ENCODE measurements at places on chromosomes 6 and 20.

DNA sequence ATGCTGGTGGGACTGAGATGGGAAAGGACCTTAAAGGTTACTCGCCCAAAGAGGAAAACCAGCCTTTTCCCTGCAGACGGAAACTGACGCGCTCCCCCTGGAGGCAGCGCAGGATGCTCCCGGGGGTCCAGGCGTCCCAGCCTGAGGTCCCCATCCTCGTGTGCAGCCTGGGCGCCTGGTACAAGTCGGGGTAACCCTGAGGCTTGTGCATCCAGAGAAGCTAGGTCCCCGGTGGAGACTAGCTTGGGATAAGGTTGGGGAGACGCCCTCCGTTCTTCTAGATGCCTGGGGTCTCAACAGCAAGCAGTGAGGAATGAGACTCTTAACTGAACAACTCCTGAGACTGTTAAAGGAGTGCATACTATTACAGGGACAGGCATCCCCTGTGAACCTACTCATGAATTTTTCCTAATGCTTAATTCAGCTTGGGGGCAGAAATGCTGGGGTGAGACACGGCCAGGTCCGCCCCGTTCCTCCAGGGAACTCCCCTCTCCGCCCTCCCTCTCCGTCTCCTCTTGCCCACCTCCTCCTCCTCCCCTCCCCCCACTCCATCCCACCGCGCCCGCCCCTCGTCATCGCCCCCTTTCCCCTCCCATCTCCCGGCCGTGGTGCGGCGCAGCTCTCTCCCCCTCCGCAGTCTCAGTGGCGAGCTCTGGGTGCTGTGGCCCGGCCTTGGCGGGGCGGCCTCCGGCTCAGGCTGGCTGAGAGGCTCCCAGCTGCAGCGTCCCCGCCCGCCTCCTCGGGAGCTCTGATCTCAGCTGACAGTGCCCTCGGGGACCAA, at the start of gene PRSS35:
TSS of gene PRSS35 (plus strand) at position 634 of the 781 bp plus-strand sequence. CDS start 10,908 bp downstream, outside the sequence.
- DNase-seq = peak; percentile 63

GRCh38 chr6:149089510-149089909, 228.0 kb upstream of the TAB2 start:
- DNase-seq = no peak

- no peak for DNase-seq
These were observed 28.7 kb upstream of the TM9SF4 start for GRCh38 chr20:32080783-32081182.

DNA sequence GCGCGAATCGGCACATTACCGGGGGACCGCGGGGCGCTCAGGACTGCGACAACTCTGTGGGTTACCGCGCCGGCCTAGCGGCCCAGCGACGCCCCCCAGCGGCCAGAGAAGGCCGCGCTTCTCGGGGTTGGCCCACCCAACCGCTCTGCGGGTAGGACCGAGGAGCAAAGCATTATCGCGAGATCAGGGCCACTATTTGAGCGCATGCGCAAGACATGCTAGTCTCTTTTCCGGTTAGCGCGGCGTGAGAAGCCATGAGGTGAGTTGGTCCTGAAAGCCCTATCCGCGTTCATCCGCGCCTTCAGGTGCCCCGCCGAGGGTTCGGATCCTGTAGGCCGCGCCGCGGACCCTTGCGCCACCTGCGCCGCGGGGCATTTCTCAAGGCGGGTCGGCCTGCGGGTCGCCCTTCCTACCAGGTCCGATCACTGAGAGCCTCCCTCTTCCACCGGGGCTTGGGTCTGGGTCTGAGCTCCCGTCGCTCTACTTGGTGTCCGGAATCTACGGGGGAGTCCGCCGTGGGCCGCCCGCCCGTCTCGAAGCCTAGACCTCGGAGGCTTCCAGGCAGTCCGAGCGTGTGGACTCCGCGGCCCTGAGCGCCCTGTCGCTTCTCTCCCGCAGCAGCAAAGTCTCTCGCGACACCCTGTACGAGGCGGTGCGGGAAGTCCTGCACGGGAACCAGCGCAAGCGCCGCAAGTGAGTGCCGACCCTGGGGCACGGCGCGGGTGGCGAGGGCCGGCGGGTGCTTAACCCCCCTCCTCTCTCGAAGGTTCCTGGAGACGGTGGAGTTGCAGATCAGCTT, at the start of gene RPL10A:
TSS of gene RPL10A (plus strand) at position 221 of the 799 bp plus-strand sequence. CDS start at position 255, 34 bp downstream.
- peak; percentile 97 for DNase-seq

- DNase-seq = no peak
These were observed 126.1 kb upstream of the LAMP5 start for GRCh38 chr20:9388160-9388812.

- no peak for DNase-seq
These were observed 182.4 kb upstream of the MCHR2 start for GRCh38 chr6:100176311-100176950.

GRCh38 chr6:46129291-46129628, 529 bp upstream of the ENPP4 start:
- no peak for DNase-seq

All from suppressor macrophage treated with lipopolysaccharide for 1 hour (primary cell).